Aorta (tissue), 5 donors: ENCODE measurements at places on chromosomes 11 and 22. TPM values are rescaled to one million over a fixed set of nuclear protein-coding genes. Genes with fewer than 3 reads are reported as not detected.

Gene OR51E1
- polyA plus RNA-seq, result not detected

Gene NRXN2
- 9.6 TPM for polyA plus RNA-seq

Gene CBLIF
- polyA plus RNA-seq, result 0.05 TPM

Gene IGLL1
- not detected for polyA plus RNA-seq

Gene OR5P2
- polyA plus RNA-seq, result not detected

Gene OLFML1
- 4.9 TPM for polyA plus RNA-seq

Gene FAM180B
- 0.38 TPM for polyA plus RNA-seq

Gene SLC6A5
- not detected for polyA plus RNA-seq

Gene BBOX1
- not detected for polyA plus RNA-seq

Gene NAALADL1
- polyA plus RNA-seq, result 25.8 TPM

Gene INS
- polyA plus RNA-seq, result 18.8 TPM

Gene FREY1
- not detected for polyA plus RNA-seq

Gene SYT12
- polyA plus RNA-seq, result 1.4 TPM

Gene FOLR2
- 8.8 TPM for polyA plus RNA-seq

Gene SCN2B
- polyA plus RNA-seq, result not detected

Gene CCDC15
- polyA plus RNA-seq, result 0.13 TPM
